ENCODE measurements at places on chromosomes 13 and 19.

DNA sequence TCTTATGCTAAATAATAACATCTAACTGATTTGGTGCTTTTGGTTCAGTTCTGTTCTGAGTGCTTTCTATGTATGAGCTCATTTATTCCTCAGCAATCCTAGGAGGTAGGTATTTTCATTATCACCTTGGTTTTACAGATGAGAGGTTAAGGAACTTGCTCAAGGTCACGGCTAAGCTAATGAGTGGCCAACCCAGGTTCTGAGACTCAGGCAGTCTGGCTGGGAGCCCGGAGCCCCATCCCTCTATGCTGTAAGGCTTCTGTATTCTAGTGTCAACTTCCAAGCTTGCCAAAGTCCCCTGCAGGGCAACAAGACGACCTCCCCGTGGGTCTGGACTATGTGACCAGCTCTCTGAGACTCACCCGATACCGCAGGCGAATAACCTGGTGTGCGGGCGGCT, 60.5 kb downstream of the PARP4 start:
- no peak for DNase-seq

DNA sequence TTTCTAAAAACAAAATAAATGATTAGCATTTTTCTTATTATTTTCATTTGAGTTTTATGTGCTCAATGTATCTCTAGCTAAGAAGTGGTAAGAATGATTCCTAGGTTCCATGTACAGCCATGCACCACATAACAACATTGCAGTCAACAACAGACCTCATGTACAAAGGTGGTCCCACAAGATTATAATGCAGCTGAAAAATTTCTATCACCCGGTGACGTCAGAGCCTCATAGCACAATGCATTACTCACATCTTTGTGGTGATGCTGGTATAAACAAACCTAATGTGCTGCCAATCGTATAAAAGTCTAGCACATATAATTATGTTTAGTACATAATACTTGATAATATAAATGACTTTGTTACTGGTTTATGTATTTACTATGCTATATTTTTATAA, 120.5 kb downstream of the SLC7A1 start:
- DNase-seq: peak; percentile 58

DNA sequence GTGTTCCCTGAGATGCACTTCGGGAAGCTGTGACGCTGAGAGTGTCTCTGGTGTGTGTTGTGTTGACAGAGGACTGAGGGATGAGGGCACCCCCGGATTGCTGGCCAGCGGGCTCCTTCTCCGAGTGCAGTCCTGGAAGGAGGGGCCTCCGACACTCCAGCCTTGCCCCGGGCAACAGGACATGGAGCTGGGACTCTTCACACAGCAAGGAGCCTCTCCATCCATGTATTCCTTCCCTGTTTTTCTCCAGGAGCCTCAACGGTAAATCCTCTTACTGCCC, 61.3 kb downstream of the SOX1 start:
- no peak for DNase-seq

DNA sequence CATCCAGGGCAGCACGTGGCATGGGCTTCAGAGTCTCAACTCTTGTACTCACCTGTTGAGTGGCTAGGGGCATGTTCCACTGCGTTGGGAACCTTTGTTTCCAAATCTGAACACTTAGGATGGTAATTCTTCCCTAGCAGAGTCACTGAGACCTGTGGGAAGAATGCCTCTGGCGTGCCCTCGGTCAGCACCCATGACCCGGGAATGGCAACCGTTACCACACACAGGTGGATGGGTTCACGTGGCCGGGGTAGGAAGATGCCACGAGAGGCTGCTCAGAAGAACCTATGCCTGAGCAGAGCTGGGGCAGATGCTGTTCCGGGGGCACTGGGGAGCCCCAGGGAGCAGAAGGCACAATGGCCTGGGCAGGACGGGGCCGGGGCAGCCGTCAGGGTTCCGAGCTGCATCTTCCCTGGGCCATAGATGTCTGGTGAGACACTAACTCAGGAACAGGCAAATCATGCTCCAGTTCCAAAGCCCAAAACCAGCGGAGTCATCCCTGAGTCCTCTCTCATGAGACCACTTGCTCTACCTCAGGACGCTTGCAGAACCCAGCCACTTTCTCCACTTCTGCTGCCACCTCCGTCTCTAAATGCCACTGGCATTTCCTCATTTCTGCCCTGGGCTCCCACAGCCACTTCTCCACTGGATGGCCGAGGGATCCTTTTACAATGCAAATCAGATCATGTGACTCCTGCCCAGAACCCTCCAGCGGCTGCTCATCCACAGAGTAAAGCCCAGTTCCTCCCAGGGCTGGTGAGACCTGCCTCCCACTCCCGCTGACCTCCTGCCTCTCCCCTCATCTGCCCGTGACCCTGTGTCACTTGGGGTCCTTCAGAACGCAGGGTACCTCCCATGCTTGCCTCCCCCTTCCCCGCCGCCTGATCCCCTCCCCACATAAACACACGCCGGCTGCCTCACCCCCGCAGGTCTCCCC, 36.7 kb downstream of the FAM124A start:
- no peak for DNase-seq

GRCh38 chr13:75870397-75870903, 234.3 kb downstream of the LMO7 start:
- no peak for DNase-seq

DNA sequence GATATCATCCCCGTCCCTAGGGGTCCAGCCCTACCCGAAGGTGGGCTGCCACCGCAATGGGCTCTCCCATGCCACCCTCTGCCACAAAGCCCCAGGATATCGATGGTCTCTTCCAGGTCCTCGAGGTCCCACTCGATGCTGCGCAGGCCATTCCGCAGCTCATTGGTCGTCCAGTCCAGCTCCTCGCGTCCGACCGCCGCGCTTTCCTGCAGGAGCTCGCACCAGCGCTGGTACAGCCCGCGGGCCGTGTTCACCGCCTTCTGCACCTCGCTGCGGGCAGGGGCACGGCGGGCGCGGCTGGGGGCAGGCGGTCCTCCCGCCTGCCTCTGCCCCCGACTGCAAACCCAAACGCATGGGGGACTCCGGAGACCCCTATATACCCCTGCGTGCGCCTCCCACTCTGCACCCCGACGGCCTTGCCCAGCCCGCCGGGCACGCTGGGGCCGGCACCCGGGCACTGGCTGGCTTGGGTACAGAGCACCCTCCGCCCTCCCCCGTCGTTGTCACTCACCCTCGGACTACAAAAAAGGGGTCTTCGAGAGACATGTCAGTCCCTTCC, 468 bp downstream of the STX10 start:
- no peak for DNase-seq

GRCh38 chr19:15780610-15781418, 6.6 kb upstream of the OR10H5 start:
- DNase-seq: no peak

DNA sequence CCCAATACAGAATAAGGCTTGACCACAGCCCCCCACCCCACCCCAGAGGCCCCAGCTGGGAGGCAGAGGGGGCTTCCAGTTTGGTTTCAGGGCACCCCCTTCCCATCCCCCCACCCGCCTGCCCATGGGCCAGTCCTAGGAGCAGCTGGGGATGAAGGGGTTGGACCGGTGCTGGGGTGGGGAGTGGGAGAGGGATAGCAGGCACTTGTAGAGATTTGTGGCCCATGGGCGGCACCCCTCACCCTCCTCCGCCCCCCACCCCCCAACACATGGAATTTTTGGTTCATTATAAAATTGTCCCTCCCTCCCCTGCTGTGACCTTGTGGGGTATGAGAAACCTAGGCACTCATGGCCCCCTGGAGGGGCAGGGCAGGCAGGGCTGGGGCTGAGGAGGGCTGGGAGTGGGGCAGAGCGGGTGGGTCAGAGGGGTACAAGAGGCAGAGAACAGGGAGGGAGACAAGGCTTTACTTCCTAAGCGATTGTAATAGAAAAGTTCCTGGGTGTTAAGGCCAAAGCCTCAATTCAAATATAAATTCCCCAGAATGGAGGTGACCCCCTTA, 5.3 kb upstream of the GSK3A start:
- DNase-seq: no peak

- DNase-seq: no peak
These were observed 485.3 kb downstream of the UQCRFS1 start for GRCh38 chr19:28727480-28728159.

GRCh38 chr19:29663861-29664752, 1.2 kb upstream of the PLEKHF1 start:
- no peak for DNase-seq

DNA sequence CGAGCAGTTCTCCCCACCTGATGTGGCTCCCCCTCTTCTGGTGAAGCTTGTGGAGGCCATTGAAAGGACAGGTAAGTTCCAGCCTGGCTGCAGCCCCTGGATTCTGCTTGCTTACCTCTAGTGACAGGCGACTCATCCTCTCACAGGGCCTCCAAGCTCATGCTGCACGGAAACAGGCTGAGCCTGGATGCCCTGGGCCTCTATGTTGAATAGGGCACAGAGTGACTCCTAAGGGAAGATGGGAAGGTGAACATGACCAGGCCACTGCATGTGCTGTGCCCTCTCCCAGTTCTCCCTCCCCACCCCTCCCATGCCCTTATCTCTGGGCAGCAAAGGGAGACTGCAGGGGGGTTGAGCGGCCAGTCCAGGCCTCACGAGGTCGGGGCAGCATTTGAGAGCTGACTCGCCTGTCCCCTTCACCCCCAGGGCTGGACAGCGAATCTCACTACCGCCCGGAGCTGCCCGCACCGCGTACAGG, 7.6 kb downstream of the PIK3R2 start:
- no peak for DNase-seq

GRCh38 chr19:18832306-18833140, 764 bp downstream of the UPF1 start:
- DNase-seq: no peak
